Omental fat pad (tissue), 4 donors: ENCODE measurements at places on chromosomes 4 and X.

DNA sequence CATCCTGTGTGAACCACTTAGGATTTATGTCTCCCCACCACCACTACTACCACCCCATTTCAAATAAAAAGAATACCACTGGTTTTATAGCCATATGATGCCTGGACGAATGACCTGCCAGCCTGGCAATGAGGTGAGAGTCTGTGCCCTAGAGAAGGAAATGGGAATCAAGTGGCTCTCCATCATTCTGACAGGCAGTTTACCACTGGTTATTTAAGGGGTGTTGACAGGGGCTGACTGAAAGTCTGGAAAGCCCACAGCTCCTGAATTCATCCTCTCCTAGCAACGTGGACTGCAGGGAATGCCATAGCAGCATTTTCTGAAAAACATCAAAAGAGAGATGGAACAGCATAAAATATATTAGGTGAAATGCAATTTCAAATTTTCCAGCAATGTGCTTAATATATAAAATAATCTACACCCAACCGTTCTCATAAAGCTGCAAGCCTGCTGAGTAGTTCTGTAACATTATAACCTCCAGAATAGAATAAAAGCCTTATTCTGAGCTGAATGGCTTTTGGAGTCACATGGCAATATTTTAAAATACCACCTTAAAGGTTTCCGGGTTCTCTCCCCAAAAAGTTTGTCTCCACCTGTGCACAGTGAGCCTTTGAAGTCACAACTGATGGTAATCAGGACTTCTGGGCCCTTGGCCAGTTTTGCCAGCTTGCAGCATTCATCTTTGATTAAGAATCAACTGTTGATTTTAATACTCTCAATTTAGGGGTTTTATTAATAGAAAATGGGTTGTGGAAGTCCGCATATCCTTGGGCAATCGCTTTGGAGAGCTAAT is 121.5 kb downstream of the DCTD start:
- no peak for DNase-seq

DNA sequence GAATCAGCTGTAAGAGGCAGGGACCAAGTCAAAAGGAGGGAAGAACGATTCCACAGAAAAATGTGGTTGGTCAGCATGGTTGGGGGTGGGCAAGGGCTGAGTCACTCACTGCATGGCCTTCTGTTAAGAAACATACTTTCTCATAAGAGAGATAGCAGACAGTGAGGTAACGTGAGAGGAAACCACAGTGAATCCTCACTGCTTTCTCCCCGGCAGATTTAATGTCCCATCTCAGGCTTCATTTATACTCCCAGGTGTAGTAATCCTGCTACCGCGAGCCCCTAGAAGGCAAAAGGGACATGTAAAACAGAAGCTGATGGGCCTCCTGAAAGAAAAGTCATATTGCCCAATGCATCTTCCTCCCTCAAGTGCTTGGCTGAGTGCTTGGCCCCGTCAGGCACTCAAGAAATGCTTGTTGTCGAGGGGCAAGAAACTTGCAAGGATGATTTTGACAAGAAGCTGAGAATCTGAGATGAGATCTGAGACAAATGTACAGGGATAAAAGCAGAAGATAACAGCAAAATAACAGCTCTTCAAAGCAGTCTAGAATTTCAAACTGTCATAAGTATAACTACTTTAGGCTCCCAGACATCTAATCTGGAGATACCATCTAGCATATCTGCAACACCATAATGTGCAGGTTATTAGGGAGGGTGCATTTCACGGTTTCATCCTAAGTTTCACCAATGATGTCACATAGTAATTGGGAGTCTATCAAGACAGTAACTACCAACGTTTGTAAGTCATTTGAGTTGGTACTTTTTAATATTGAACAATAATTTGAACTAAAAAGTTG is 40.2 kb downstream of the SH3KBP1 start:
- DNase-seq, result no peak

GRCh38 chr4:162356181-162356580 is 192.4 kb upstream of the FSTL5 start:
- DNase-seq, result no peak

- DNase-seq, result no peak
Measured at GRCh38 chr4:141349236-141349635, 128.5 kb downstream of the ZNF330 start.

- DNase-seq, result no peak
Measured at GRCh38 chr4:8188743-8189550, 10.1 kb upstream of the SH3TC1 start.

DNA sequence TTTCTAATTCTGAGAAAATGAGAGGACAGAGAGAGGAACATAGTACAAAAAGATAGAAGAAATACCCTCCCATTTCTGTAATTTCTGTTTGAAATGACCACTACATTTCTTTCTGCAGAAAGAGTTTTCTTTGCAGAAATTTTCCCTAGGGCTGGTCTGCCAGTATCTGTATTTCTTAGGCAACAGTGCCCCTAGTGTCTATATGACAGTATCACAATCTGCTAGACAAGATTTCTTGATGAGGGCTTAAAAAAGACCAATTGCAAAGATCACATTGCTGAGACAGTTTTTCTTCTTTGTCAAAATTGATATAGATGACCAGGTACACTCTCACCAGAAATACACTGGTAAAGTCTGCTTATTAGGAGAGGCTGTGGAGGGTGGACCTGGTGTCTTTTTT is 81.0 kb upstream of the ZDHHC15 start:
- DNase-seq, result no peak

GRCh38 chr4:188989371-188989770 is 850.1 kb downstream of the TRIML1 start:
- DNase-seq, result no peak

DNA sequence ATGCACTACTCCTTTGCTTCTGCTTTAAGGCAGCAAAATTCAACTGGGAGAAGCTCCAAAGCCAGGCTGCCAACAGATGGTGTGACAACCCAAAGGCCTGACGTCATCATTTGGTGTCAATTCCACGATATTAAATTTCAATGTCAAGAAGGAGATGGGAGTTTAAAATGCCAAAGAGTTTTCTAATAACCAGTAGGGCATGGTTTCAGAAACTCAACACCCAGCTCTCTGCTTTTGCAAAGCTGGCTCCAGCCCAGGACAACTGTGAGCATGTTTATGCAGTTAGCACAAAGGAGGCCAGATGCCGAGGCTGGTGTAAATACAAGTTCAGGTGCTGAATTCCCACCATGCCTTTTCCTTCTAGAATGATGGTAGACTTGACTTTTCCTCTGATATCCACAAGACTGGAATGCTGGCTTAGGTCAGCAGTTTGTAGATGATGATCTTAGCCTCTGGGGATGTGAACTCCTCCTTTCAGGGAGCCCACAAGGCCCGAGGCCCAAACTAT is 67.3 kb downstream of the AFAP1 start:
- no peak for DNase-seq
